ENCODE measurements at places on chromosomes 1 and 21.

DNA sequence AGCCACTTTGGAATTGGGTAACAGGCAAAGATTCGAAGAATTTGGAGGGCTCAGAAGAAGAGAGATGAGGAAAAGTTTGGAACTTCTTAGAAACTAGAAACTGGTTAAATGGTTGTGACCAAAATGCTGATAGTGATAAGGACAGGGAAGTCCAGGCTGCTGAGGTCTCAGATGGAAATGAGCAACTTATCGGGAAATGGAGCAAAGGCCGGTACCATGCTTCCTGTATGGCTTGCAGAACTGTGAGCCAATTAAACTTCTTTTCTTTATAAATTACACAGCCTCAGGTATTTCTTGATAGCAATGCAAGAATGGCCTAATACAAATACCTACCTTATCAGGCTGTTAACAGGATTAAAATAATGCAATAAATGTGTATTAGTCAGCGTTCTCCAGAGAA is 9.4 kb upstream of the TLR5 start:
- DNase-seq: no peak

- peak; percentile 72 for DNase-seq
These were observed 7.8 kb upstream of the CHI3L2 start for GRCh38 chr1:111219557-111220286.

DNA sequence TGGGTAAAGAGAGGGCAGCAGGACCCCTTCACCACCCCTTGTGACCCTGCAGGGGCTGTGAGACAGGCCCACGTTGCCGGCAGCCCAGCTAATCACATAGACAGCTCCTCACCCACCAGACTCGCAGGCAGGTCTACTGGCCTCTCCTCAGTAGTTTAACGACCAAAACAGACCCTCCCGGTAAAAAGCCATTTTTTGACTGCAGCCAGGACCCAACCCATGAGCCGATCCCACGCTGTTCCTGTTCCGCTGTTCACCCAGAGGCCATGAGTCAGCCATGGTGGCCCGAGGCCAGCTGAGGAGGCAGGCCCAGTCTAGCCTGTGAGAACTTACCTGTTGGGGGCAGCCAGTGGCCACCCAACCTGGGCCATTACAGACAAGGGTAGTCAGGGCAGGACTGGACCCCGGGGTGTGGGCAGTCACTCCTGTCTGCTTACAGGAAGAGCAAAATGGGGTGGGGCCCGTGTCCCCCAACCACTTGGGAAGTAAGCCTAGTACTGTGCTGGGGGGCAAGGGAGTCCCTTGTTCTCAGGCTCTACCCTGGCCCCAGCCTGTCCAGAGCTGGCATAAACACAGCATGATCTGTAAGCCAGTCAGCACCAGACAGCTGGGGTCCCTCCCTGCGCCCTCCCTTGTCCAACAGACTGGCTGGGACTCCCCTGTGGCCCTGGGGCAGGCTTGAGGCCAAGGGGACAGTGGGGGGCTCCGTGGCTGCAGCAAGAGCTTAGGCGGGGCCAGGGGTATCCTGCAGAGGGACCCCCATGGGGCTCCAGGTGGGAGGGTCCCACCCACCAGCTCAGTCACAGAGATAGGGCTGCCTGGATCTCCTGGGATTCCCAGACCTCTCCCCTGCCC is 61.9 kb downstream of the WNT9A start:
- DNase-seq: no peak

DNA sequence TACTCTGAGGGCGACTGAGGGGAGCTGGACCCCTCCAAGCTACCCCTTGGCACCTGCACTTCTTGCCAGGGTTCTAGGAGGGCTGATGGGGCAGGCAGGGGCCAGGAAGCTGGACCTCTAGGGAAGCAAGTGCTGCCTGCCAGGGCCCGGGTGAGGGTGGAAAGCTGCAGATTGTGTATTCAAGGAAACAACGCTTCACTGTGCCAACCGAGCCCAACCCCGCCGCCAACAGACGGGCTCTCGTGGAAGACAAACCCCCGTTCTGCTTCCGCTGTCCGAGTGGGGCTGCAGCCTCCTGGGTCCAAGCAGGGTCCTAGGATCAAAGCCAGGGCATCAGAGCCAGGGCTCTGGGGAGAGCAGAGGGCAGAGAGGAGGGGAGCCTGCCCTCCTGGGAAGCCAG is 3.2 kb downstream of the EFHD2 start:
- no peak for DNase-seq

DNA sequence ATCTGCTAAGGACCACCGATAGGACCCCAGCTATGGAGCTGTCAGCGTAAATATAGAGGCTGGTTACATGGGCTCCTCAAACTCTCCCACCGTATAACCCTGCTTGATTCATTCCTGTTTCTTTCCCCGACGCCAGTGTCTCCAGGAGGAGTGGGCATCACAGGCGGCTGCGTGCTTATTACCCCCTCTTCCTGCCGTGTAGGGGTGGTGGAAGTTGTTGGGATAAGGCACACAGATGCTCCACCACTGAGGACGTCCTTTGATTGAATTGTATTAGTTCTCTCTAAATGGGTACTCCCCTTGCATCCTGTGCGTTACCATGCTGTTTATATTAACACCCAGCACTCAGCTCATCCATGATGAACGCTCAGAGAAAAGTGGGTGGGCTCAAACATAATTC is 104.6 kb downstream of the ZBTB18 start:
- no peak for DNase-seq

- DNase-seq: no peak
These were observed 4.1 kb downstream of the CNN3 start for GRCh38 chr1:94922761-94923331.

GRCh38 chr21:37365517-37366481 is 774 bp upstream of the DYRK1A start:
- peak; percentile 63 for DNase-seq

- DNase-seq: no peak
These were observed 776 bp downstream of the ITSN1 start for GRCh38 chr21:33642896-33643657.

DNA sequence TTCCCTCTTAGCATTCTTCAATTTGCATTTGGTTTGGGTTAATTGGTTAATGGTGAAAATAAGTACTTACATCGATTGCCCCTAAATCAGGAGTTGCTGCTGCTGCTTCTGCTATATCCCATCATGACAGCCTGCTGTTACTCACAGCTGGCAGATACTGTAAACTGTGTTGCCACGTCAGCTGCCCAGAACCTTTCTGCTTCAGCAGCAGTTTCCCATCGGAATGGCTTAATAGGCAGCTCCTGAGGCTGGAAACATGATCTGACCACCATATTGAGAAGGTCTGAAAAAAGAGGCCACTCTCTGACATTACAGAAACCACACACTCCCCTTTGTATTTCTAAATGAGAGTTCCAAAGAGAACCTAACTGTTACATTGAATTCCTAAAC is 14.3 kb upstream of the SEC16B start:
- no peak for DNase-seq

DNA sequence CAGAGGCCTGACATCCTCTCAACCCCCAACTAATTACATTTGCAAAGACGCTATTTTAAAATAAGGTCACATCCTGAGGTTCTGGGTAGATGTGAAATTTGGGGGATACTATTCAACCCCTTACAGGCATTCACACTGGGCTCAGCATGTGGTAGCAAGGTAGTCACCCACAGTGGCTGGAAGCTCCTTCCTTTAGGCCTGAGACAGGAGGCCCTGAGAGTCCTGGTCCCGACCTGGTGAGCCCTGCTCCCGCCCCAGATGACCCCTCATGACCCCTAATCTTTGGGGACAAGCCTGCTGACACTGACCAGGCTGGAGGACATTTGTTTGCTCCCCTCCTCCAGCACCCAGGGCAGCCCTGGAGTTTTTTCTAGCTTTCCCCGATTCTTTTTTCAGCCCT is 225.9 kb downstream of the DYRK1A start:
- no peak for DNase-seq

DNA sequence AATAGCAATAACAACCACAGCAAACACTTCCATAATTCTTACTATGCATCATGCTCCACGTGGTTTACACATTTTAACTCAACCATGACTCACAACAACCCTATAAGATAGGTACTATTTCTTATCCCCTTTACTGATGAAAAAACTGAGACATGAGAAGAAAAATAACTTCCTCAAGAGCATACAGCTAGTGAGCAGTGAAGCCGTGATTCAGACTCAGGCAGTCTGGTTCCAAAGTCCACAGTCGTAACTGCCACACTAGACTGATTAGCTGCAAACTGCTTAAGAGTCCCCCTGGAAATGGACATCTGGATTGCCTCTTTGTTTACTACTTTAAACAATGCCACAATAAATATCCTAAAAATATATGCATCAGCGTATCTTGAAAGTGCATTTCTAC is 55.7 kb downstream of the PLD5 start:
- DNase-seq: no peak

GRCh38 chr1:64884261-64885040 is 81.9 kb downstream of the JAK1 start:
- DNase-seq: no peak

DNA sequence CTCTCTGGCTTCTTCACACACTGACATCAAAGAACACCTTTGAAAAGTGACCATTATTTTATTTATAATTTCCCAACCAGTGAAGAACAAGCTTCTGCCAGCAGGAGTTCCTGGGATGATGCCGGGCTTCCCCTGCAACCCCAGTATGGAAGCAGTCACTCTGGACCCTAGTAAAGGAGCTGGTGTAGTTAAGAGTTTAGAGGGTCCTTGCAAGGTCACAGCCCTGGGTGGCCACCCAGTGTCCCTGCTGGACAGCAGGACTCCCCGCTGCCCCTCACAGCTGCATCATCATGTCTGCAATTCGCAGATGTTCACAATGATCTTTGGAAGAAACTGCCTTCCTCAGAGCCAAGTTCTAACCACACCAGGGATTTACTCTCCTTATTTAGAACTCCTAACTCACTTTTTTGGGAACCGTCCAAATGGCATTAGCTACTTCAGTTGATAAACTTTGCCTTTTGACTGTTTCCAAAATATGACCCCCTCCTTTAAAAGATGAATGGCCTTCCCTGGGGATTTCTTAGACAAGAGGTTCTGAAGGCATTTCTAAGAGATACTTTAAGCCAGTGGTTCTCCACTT is 90.6 kb downstream of the HIVEP3 start:
- no peak for DNase-seq

DNA sequence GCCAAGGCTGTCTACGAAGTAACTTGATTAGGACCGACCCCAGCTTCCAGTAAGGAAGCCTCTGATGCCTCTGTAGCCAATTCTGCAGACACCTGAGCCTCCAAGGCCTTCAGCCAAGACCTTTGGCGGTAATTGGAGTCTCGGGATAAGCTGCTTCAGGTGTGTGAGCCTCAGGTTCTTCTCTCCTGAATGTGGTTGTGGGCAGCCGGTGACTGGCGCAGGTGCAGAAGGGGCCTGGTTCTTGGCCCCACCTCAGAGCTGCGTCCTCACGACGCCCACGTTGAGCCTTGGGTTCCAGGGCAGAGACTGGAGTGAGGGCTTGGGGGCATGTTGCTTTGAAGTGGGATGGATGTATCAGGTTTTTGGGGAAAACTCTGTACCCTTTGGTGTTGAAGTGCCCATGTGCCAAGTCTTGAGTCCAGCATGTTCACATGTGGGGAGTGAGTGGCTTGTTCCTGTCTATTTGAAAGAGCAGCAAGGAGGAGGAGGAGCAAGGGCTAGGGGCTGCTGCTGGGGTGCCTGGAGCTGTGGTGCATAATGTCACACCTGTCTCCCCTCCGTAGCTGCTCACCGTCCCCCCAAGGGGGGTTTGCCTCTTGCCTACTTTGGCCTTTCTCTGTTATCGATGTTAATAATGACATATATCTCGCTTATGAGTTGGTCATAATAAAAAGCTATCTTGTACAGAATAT is 1.4 kb downstream of the PSEN2 start:
- DNase-seq: no peak
